ENCODE measurements at places on chromosomes 7 and 10.

- DNase-seq: no peak
Measured at GRCh38 chr10:126569513-126570244, 100.8 kb downstream of the C10orf90 start.

- no peak for DNase-seq
Measured at GRCh38 chr7:43753271-43753810, 5.1 kb upstream of the BLVRA start.

GRCh38 chr7:131581241-131582051 is 25.0 kb upstream of the PODXL start:
- no peak for DNase-seq

GRCh38 chr10:125208854-125209565 is 48.6 kb upstream of the CTBP2 start:
- no peak for DNase-seq

DNA sequence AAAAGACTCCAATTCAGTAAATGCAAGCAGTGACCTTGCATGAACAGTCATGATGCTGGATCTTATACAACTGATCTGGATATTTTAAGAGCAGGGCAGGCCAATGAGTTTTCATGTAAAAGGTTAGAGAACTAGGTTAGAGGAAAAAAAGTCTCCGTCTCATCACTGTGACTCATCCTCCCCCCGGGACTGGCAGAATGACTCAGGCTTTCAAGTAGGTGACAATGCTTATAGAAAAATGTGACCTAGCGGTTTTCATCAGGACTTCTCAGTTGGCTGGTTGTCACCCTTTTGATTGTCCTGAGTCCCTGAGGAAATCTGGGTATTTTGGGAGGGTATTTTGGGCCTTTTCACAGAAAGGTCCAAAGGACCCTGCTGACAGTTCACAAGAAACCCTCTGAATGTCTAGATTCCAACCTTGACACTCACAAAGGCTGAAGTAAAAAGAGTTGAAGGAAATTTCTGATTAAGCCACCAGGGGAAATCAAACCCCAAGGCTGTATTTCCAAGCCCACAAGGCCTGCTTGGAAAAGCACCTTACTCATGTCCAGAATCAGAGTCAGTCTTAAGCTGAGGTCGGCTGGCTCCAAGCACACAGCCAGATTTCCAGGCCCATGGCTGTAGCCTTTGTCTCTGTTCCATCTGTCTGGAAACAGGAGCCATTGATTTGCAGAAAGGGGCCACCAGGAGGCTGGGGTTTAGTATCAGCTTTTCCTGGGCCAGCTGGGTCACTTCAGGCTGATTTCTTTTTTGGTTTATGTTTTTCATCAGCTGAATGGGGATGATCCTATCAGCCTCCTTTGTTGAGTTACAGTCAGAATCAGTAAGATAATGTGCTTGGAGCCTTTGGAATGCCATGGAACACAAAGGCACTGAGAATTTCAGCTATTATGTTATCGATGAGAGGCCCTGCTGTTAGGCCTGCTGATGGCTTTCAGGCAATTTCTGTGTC is 226.4 kb upstream of the HABP2 start:
- peak; percentile 89 for DNase-seq

GRCh38 chr10:102602272-102603045 is 41.8 kb upstream of the TRIM8 start:
- DNase-seq: peak; percentile 55

GRCh38 chr10:91350651-91351081 is 59.5 kb upstream of the HECTD2 start:
- DNase-seq: no peak

DNA sequence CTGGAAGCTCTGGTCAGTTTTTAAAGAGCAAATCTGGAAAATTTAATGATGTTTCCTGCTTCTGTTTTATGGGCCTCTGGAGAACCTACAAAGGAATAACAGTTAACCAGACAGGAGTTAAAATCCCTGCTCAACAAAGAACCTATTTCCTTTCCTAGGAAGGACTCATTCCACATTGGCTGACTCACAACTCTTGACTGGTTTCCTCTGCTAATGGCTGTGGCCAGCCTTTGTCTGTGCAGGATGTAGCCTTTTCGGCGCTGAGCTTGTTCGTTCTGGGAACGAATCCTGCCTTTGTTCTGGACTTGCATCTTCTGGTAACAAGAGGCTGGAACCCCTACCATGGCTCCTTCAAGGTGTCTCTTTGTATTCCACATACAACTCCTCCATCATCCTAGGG is 112.8 kb upstream of the PDCD4 start:
- DNase-seq: no peak

DNA sequence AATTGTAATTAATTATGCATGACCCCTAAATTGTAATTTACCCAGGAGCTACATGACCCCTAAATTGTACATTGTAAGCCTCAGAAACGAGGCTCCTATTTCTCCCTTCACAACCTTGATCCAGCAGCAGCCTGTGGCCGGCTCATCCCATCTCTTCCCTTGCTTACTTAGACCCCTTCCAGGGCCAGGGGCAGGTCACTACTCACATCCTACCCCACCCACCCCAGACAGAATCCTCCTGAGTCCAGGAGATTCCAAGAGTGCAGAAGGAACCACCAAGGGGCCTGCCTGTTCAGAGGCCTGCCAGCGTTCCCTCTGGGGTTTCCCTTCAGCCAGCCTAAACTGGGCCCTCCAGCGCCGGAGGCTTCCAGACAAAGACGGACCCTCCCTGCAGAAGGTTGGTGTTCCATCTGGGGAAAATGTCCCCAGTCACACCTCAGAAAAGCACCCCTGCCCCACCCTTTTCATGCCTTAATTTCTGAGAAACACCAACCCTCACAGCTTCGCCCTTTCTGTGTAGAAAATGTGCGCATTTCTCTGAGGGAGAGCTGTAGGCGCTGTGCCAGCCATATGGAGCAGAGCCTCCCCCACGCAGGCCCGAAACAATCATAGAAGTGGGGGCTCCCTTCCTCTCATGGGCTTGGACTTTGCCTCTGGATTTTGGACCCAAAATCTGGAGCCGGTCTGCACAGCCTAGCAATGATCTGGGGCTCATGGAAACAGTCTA is 19.2 kb downstream of the LEP start:
- DNase-seq: peak; percentile 74

DNA sequence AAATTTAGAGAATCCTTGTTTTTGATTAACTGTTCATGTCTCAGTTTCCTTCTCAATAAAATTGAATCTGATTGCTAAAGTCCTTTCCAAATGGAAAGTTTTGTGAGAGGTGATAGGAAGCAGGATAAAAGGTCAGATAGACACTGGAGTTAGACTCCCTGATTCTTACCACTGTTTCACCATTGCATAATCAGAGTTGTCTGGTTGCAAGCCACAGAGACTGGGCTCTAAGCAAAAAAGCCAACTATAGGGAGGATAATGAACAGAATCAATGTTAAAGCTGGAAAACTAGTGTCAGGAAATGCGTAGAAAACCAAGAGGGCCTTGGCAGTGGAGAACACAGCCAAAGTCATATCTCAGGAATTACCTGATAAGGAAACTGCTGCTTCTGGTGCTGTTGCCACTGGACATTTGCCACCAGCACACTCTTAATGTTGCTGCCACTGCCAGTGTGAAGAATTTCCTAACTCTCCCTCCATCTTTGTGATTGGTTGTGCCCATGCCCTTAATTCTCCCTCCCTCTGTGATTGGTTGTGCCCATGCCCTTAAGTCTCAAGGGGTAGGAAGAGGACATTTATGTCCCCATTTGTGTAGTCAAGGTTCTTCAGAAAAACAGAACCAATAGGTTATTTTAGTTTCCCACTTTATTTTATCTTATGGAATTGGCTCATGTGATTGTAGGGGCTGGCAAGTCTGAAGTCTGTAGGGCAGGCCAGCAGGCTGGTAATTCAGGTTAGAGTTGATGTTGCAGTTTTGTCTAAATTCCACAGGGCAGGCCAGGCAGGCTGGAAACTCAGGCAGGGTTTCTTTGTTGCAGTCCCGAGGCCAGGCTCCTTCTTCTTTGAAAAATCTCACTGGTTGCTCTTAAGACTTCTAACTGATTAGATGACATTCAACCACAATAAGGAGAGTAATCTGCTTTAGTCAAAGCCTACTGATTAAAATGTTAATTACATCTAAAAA is 639.0 kb downstream of the REEP3 start:
- DNase-seq: no peak

DNA sequence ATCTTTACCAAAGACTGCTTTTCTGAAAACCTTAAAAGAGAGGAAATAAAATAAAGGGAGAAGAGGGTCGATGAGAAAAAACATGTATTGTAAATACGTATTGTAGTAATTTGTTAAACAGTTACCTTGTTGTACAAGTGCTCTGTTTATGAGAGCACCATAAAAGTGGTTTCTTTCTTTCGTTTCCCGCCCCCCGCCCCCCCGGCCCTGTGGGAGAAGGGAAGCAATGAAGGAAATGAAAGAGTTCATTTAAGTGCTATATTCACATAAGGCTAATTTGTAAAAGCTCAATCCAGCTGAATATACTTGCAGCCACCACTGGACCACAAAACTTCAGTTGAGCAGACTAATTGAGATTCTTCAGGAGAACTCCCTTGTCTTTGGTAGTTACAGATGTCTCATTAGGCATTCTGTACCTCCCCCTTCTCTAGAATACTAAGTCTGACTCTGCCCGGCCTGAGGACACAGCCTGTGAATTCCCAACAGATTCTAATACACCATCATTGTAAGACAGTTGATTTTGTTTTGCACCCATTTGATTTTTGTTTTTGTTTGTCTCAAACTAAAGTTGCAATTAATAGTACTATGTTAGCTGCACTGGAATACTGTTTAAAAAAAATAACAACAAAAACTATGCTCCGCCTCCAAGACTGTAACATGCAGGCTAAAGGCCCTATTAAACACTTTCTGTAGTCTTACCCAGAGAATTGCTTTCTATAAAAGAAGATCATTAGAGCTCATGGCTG is 124.9 kb downstream of the ARHGAP12 start:
- no peak for DNase-seq

- no peak for DNase-seq
Measured at GRCh38 chr7:143252006-143252405, 11.2 kb upstream of the GSTK1 start.

DNA sequence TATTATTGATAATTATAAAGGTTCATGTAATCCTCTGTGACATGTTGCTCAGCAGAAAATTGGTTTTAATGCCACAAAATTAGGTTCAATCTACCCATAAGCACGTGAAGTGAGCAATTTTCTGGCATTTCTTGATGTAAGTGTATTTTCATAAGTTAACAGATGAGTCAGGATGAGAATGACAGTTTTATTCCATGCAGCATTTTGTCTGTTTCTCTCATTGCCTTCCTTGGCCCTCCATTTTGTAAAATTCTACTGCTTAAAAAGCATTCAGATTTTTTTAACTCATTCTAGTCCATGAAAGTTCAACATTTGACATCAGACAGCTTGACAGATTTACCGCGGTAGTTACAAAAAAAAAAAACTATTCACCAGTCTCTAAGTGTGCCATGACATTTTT is 4.0 kb upstream of the GFRA1 start:
- DNase-seq: no peak

DNA sequence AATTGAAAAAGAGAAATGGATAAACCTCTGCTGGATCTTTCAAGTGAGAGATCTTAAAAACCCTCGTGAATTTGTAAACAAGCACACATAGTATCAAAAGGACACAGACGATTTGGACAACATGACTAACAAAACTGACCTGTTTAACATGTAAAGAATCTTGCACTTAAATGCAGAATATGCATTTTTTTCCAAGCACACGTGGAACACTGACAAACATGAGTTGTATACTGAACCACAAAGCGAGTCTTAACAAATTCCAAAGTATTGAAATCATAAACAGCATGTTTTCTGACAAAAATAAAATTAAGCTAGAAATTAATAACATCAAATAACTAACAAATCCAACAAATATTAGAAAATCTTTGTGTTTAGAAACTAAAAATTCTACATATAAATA is 65.0 kb upstream of the ZNF746 start:
- no peak for DNase-seq

DNA sequence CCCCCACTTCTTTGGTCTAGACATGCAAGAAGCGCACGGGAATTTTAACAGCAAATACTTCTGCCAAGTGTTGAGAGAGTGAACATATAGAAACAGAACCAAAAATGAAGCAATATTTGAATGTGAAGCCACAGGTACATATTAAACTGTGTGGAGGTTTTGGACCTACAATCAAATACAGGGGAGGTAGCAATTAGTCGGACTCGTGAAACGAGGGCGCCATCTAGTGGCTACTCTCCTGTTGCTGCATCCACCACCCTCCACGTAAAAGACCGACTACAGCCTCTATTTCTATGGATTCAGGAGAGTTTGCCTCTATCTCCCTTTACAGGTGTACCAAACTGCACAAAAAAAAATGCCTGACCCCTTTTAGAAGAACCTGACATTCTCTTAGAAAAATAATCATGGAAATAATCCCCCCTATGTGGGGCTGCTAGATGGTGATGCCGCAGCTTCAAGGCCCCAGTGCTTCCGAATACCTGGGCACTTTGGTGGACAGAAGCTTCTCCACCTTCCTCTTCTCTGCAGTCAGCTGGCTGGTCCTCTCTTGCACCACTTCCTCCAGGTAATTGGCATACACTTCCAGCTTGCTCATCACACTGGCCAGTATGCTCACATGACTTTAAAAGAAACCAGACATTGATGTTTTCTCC is 31.7 kb downstream of the TECTB start:
- peak; percentile 93 for DNase-seq

DNA sequence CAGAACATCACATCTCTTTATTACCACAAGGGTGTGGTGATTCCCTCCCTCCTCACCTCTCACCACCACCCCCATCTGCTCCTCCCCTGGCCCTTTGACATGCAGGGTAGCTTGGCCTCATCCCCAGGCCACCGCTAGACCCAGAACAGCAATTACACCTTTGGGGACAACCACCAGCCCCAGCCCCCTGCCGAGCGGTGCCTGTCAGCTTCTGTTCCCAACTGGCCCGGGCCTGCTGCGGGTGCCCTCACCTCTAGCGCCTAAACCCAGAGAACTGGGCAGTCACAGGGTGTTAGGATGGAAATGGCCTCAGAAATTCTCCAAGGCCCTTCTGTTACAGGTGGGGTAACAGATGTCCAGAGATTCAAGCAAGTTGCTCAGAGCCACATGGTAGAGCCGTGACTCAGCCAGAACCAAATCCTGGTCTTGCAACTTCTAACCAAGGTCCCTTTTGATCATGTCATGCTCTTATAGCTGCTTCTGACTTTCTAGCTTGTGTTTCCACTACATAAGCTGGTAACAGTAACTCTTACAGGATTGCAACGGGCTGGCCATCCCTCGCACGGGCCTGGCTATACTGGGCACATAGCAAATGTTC is 78.0 kb downstream of the PRKAG2 start:
- DNase-seq: no peak

- DNase-seq: no peak
Measured at GRCh38 chr10:69033256-69033655, 44.7 kb downstream of the KIFBP start.

- no peak for DNase-seq
Measured at GRCh38 chr10:92760609-92761008, 70.9 kb downstream of the HHEX start.

All from lower leg skin (tissue), 4 donors.